Tongue (tissue), 3 donors: ENCODE measurements at places on chromosomes 3 and 15. TPM values are rescaled to one million over a fixed set of nuclear protein-coding genes. Genes with fewer than 3 reads are reported as not detected.
A peak's percentile ranks its signal among the peaks of the same experiment; 100 is the strongest.

LRRC31 gene
- total RNA-seq = not detected

ARNT2 gene
- 6.9 TPM for total RNA-seq

GP5 gene
- total RNA-seq = 0.21 TPM

MYO5A gene
- 28.4 TPM for total RNA-seq

DNA sequence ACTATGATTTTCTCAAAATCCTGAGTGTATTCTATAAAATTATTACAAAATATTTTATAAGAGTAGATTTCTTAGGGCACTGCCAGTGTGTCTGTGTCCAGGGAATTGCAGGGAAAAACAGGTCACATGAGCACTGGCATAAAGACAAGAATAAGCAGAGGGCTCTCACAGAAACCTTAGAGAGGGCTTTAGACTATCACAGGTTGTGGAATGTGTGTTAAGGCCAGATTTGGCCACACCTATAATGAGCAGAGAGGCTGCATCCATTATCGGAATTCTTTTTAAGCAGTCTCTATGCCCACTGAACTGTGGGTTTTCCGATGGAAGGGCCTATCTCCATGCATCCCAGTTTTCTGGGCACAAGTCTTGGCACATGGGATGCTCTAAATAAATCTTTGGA lies 90.2 kb downstream of the RTP4 start:
- no peak for DNase-seq

DNA sequence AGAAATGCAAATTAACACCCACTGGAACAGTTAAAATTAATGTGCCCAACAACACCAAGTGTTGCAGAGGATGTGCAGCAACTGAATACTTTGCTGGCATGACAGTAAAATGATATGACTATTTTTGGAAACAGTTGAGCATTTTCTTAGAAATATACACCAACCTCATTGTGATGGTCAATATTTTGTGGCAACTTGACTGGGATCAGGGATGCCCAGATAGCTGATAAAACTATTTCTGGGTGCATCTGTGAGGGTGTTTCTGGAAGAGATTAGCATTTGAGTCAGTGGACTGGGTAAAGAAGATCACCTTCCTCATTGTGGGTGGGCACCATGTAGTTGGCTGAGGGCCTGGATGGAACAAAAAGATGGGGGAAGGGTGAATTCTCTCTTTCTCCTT lies 57.9 kb downstream of the RPLP1 start:
- no peak for DNase-seq

DNA sequence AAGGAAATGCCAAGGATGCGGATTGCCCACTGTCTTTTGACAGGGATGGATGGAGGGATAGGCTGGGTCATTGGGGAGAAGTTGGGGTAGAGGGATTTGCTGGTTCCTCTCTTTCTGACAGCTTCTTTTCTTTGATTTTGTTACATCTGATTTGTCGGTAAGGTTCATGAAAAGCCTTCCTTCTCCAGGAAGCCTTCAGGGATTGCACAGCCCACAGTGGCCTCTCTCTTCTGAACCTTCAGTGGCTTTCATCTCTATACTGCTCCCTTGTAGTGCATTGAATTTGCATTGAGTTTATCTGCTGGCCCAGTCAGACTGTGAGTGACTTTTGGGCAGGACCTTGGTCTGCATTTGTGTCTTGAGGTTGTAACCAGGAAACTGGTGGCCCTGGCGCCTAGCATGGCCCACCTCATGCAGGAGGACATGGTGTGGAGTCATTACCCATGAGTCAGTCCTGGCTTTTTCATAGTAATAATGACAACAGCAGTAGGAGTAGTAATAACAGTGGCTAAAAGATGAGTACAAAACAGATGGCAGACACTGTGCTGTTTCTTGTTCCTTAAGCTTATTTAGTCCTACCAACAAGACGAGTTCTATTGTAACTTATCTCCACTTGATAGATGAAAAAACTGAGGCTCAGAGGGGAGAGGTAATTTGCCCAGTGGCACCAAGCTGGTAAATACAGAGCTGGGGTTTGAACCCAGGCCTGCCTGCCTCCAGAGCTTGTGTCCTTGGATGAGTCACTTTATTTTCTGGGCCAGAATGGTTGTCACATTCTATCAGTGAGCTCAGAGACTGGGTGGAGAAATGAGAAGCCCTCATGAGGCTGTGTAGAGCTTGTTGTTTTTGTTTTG lies 28.4 kb downstream of the SMAD6 start:
- no peak for DNase-seq

DNA sequence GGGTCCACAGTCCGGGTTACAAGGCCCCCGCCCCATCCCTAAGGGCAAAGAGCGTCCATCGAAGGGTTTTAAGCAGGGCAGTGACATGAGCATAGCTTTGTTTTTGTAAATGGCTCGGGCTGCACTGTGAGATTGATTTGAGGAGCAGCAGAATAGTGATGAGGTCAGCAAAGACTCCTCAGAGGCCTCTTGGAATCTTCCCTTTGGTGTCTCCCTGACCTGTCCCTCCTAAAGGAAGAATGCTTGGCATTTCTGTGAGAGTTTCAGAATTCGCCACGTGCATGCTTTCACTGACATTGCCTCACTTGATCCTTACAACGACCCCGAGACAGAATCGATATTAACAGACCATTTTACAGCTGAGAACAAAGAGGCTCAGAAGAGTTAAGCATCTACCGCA lies 20.3 kb downstream of the LAMP3 start:
- DNase-seq = no peak

GRCh38 chr3:7760718-7761117 lies 740.9 kb upstream of the LMCD1 start:
- no peak for DNase-seq

- no peak for DNase-seq
Measured at GRCh38 chr3:102084006-102084405, 234.7 kb downstream of the NFKBIZ start.

- no peak for DNase-seq
Measured at GRCh38 chr3:110016235-110016815, 679.0 kb upstream of the DPPA4 start.

- no peak for DNase-seq
Measured at GRCh38 chr3:13846716-13847570, 32.9 kb downstream of the WNT7A start.

DNA sequence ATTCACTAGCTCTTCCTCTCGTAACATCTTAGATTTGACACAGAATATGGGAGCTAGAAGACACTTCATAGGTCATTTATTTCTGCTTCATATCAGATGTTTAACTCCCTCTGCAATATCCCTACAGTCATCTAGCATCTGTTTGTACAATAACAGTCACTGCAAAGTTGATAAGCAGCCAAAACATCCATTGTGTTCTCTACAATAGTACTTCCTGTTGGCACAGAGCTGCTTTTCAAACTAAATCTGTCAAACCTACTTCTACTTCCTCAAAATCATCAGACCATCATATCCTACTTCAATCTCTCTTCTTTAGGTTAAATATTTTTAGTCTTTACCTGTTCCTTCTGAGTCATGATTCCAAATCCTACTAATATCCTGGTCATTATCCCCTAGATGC lies 233.2 kb downstream of the FGF12 start:
- DNase-seq = peak; percentile 1

DNA sequence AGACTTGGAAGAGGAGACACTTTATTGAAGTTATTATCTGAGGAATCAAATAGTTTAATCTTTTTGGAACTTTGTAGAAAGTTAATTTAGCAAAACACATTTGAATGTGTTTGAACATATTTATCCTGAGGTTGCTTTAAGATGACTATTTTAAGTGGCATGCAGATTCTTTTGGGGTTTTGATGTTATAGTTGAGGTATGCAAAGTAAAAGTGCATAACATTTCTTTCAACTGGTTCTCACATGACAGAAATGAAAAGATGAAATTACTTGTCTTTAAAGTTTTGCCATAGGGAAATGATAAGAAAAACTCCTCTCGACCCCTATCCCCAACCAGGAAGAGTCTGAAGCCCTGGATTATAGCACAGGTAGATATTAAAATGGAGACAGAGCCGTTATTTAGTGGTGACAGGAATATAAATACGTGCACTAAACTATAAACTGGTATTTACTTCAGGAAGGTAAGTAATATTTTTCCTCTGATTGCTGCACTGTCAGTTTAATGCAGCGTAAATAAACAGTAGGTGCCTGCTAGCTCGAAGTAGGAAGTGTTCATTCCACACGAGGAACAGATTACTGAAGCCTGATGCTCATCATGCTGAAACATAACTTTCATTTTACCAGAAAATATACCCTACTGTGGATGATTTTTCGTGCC lies 15.1 kb upstream of the SATB1 start:
- no peak for DNase-seq

DNA sequence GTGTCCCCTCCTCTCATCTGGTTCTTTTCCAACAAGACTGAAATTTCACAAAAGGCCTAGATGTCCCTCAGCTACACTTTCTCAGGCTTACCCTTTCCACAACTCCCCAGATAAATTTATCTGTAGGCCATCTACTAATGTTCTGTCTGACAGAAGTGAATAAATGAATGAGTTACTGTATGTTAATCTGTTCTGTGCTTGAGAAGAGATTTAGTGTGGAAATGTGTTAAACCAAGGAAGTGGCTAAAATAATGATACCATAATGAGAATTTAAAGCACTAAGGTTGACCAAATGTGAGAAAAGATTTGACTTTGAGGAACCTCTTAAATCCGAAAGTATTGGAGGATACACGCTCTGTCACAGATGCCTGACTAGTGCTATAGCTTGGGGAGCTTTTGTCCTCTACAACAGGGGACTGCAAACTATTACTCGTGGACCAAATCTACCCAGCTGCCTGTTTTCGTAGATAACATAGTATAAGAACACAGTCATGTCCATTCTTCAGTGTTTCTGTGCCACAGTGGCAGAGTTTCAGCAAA lies 74.8 kb upstream of the P2RY1 start:
- no peak for DNase-seq

DNA sequence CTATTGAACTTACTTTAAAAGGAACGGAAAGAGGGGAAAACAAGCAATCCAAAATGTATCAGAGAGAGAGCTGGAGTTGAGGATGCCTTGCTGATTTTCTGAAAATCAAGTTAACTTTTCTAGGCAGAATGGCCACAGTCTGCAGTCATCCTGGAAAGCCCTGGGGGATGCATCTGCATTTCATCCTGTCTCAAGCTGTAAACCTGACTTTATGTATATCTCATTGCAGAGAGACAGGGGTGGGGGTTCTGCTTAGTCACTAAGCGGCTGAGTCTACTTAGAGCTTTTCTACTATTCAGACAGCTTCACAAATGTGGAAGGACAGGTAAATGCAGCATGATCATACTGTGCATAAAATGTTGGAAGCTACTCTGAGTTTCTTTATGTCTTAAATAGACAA lies 41.4 kb downstream of the MRPS25 start:
- DNase-seq = no peak

DNA sequence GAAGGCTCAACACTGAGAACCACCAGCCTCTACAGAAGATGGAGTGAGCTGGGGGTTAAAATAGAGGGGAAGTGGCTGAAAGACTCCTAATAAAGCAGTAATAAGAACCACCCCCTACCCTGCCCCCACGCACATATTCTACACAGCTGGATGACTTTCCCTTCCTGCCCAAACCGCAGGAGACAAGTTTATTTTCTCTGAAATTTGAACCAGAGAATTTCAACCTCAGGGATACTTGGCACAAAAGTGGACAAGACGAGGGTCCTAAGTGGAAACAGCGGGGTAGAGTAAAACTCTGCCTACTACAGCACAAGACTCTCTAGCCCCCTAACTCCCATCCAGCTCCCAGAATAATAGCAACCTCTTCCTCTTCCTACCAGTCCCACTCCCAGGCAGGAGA lies 28.4 kb downstream of the USF3 start:
- no peak for DNase-seq

GRCh38 chr15:62497356-62497755 lies 332.3 kb upstream of the C2CD4B start:
- DNase-seq = no peak

- DNase-seq = no peak
Measured at GRCh38 chr15:88637841-88638625, 783 bp upstream of the ISG20 start.

DNA sequence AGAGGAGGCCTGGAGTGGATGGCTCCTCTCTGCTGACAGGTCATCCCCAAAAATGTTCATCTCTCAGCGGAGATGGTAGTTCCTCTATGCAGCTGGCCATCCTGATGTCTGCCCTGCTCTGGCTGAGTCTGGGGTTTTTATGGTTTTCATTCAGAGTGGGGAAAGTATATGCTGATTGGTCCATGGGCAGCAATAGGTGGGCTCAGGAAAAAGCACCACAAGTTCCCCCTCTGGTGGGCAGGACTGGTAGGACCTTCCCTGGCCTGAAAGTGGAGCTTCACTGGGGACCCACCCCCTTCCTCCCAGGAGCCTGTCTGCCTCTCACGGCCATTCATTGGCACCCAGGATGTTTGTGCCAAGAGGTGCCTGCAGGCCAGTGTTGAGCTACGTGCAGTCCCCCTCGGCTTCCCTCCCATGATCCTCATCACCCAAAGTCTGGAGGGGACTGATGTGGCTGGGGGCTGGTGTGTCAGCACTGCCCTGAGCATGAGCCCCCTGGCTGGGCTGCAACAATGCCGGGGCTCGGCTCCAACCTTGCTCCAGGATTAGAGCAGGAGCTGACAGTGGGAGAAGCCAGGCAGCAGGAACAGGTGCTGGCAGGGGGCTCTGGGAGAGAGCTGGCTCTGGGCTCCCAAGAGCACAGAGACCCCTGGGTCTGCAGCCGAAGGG lies 13.1 kb upstream of the BLOC1S6 start:
- no peak for DNase-seq

GRCh38 chr3:187222801-187223200 lies 25.5 kb downstream of the RTP1 start:
- no peak for DNase-seq

DNA sequence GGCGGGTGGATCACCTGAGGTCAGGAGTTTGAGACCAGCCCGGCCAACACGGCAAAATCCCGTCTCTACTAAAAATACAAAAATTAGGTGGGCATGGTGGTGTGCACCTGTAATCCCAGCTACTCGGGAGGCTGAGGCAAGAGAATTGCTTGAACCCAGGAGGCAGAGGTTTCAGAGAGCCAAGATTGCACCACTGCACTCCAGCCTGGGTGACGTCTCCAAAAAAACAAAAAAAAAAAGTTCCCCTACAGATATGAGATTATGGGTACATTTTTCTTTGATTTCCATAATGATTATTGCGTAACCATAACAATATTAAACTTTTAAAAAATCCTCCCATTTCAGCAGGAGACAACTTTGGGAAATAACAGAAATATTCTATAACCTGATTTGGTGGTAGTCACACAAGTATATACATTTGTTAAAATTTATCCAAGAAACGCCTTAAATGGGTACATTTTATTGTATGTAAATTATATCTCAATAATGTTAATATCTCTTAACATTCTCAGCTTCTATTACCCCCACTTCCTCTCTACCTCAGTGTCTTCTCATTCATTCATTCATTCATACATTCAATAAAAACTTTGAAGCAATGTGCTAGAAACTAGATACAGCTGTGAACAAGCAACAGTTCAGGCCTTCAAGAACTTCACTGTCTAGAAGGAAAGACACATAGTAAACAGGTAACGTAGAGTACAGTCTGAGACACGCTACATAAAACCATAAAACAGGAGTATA lies 6.6 kb downstream of the UBR1 start:
- DNase-seq = no peak

GRCh38 chr15:34986771-34987480 lies 1.2 kb downstream of the ZNF770 start:
- no peak for DNase-seq
